ENCODE measurements at places on chromosomes 2 and 18.

DNA sequence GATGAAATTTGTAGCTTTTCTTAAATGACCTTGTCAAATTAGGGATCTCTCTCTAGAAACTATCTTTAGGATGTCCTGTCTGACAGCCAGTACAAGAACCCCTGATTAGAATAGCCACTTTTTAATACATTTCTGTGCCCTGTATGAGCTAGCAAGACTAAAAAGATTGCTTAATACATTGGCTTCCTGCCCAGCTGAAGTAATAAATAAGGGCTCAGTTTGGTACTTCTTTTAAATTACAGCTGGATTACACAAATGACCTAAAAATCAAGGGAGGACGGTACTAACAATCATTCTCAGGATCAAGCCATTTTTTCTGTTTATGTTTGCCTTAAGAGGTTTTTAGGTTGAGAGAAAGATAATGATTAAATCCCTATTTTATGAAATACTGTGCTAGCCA, 11.6 kb upstream of the OLA1 start:
- DNase-seq: no peak

- no peak for DNase-seq
Measured at GRCh38 chr2:41026613-41027012, 574.7 kb upstream of the SLC8A1 start.

DNA sequence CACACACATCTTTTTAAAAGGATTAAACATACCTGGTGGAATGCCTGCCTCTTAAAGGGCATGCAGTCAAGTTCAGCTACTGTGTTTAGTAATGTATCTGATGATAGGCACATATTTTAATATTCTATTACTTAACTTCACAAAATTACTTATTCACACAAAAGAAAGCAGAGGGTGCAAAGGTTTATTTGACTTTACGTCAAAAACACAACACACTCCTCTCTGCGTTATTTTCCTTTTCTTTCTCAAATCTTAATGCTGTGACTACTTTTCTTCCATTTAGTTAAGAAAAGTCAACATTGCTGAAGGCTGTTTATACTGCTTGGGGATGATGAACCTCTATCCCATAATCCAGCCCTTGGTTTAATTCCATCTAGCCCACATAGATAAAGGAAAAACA, 127.9 kb upstream of the ST6GAL2 start:
- no peak for DNase-seq

DNA sequence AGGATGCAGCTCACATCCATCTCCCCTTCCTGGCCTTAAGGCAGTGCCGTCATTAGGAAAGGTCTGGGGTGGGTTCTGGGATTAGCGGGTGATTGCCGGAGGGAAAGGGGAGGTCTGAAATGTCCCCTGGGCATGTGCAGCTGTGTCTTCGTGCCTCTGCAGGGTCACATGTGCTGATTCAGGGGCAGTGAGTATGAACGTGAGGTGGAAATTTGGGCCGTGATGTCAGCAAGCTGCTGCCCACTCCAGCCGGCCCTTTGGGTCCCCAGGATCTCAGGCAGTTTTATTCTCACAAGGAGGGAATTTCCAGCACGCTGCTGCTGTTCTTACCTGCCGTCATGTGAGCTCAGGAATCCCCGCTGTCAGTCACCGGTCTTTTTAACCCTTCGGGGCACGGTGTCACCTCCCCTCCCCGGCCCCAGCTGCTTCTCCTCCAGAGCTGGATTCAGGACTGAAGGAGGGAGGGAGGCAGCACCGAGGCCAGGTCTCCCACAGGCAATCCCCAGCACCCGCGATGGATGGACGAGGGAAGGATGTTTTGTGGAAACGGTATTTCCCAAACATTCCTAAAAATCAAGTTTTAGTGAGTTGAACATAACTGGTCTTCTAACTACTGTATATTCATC, 23.5 kb downstream of the GPR35 start:
- no peak for DNase-seq

DNA sequence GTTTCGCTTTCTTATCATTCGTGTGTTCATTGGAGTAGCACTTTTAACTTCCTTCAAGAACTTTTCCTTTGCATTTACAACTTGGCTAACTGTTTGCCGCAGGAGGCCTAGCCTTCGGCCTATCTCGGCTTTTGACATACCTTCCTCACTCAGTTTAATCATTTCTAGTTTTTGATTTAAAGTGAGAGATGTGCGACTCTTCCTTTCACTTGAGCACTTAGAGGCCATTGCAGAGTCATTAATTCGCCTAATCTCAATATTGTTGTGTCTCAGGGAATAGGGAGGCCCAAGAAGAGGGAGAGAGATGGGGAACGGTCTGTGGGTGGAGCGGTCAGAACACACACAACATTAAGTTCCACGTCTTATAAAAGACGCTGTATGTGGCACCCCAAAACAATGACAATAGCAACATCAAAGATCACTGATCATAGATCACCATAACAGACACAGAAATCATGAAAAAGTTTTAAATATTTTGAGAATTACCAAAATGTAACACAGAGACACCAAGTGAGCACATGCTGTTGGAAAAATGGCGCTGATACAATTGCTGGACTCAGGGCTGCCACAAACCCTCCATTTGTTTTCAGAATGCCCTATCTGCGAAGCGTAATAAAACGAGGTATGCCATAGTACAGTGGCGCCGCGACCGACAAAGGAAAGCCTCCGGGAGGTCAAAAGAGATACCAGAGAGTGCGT, 553 bp downstream of the TIGD1 start:
- DNase-seq: no peak

DNA sequence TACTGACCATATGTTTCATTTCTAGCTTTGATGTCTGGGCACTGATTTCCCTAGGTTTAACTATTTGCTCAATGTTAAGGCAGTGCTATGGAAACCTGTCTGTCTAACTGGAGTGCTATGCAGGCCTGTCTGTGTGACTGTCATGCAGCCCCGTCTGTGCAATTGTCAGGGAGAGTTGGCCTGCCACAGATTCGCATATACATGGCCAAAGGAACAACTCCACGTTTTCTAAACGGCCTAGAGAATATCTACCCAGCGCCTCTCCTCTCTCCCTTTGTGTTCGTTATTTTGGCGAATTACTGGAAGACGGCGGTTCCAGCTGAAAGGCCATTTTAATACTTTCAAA, 59.6 kb upstream of the PSME4 start:
- DNase-seq: no peak

DNA sequence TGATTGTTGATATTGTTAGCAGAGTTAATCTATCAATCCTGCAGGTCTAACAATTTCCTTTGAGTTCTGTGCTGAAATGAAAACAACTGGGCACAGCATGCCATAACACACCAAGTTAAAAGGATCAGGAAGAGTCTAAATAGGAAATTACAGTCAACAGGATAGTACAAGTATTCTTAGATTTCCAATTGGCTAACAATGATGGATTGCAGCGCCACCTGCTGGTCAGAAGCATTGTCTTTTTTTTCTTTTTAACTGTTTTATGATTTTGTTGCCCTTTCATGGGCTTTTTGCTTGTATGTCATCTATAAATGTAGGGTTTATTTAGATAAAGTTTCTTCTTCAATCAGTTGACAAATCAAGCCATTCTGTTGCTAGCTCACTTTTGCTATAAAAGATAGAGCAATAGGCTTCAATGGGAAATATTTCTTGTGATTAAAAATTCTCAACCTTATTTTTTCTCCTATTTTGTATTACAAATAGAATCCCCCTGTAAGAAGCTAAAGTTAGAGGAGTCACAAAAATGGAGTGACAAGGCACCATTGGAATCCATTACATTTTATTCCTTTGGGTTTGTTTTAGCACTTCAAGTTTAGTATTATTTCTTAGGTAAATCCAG, 40.8 kb upstream of the RPRM start:
- peak; percentile 68 for DNase-seq

- DNase-seq: peak; percentile 71
Measured at GRCh38 chr2:237774811-237775553, 23.6 kb upstream of the RBM44 start.

- DNase-seq: peak; percentile 20
Measured at GRCh38 chr2:172813314-172813888, 77.8 kb downstream of the RAPGEF4 start.

- DNase-seq: no peak
Measured at GRCh38 chr2:240024766-240025165, 376 bp downstream of the NDUFA10 start.

GRCh38 chr2:240165034-240165433, 24.6 kb upstream of the OTOS start:
- no peak for DNase-seq

- no peak for DNase-seq
Measured at GRCh38 chr2:61950571-61951315, 45.3 kb downstream of the COMMD1 start.

DNA sequence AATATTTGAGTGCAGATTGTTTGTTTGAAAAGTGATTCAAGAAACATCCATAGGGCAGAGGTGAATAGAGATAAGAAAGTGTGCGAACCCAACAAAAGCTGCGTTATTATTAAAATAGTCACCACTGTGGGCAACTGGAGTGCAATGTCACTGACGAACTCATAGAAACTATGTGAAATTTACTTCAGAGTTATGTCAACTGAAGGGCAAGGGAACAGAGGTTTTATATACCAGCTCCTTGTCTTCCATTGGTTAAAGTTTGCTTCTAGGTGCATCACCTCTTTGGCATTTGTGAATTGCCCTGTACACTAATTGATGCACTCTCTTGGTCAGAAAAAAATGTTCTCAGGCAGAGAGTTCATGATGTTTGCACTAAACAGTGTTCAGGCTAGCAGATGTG, 110.5 kb upstream of the NYAP2 start:
- no peak for DNase-seq

DNA sequence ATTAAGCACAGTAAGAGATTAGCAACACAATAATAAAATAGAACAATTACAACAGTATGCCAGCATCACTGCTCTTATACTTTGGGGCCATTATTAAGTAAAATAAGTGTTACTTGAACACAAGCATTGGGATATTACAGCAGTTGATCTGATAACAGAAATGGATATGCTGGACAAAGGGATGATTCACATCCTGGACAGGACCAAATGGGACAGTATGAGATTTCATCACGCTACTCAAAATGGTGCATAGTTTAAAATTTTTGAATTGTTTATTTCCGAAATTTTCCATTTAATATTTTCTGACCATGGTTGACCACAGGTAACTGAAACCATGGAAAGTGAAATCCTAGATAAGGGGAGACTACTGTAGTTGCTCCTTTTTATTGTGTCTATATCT, 138.2 kb downstream of the UBR3 start:
- no peak for DNase-seq

DNA sequence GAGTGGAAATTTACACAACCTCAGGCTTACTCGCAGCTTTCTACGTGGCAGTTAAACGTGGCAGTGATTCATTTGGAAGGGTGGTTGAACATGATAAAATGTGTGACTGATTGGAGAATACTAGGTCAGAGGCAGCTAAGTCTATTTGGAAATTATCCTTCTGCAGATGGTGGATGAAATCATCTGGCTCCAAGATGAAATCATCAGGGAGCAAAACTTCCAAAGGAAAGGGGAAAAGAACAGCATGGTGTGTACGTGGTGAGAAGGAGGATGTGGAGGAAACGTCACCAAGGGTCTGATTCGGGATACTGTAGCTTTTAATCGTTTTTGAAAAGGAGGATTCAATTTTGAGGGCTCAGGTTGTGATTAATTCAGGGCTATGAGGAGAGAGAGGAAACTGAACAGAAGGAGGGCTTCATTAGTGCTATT, 47.9 kb downstream of the COL3A1 start:
- no peak for DNase-seq

DNA sequence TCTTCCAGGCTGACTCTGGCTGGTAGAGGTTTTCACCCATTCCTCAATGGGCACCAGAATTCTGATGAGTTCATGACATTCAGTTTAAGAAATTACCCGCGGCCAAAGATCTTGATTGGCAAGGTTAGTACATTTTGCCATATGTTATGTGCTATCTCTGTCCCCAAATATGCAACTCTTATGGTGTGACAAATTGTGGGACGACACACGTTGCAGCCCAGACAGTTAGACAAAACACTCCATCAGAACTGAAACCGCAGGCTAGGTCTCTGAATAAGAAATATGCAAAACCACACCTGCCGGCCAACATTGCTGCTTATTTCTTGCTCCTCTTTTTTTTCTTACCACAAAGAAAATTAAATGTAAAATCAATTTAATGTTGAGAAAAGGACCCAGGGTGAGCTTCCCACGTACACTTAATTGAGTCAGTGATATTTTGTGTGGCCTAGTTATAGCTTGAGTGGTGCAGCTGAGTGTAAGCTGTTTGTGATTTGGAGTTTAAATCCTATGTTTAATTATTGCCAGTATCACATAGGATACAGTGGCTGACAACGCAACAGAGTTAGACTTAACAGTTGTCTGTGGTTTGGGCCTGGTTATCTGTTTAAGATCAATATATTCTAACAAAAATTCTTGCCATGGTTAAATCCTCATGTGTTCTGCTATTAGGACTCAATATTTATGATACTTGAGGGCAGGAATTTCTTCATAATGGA, 35.7 kb upstream of the LTBP1 start:
- no peak for DNase-seq

DNA sequence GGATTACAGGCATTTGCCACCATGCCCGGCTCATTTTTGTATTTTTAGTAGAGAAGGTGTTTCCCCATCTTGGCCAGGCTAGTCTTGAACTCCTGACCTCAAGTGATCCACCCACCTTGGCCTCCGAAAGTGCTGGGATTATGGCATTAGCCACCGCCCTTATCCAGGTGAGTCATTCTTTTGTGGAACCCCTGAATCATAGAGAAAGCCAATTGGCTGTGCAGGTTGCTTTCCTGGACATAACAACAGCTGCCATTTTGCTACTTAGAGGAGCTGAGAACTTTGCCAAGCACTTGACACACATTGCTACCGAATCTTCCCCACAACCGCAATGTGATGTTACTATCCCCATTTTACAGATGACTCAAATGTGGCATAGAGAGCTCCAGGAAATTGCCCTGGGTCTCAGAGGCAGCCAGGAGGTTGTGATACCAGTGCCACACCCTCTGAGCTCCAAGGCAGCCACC, 36.0 kb downstream of the SETBP1 start:
- DNase-seq: no peak

GRCh38 chr2:30736461-30737325, 70.6 kb downstream of the CAPN13 start:
- peak; percentile 23 for DNase-seq

- DNase-seq: no peak
Measured at GRCh38 chr2:74290466-74291217, 52.6 kb downstream of the SLC4A5 start.

- no peak for DNase-seq
Measured at GRCh38 chr2:42754776-42755140, 9.2 kb downstream of the OXER1 start.

DNA sequence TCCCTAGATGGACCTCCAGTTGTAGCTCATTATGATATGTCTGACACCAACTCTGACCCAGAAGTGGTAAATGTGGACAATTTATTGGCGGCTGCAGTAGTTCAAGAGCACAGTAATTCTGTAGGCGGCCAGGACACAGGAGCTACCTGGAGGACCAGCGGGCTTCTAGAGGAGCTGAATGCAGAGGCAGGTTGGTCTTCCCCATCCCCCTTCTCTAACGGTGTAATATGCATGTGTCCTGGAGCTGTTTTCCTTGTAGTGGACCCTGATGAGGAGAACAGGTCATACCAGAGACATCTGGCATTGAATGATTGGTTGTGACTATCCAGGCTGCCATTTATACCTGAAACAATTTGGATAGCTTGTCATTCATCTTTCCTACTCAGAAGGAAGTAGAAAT, 135.8 kb downstream of the HAUS1 start:
- no peak for DNase-seq

GRCh38 chr18:13048061-13048595, 57.0 kb downstream of the CEP192 start:
- no peak for DNase-seq

- no peak for DNase-seq
Measured at GRCh38 chr18:35215026-35215425, 25.8 kb upstream of the ZNF397 start.
